Activated naive CD4-positive, alpha-beta T cell (primary cell): ENCODE measurements at places on chromosomes 5 and 9.

- no peak for DNase-seq
These were observed 594.6 kb upstream of the BRINP1 start for GRCh38 chr9:119963798-119964372.

GRCh38 chr9:37914701-37915358, 10.9 kb upstream of the SLC25A51 start:
- DNase-seq: no peak

DNA sequence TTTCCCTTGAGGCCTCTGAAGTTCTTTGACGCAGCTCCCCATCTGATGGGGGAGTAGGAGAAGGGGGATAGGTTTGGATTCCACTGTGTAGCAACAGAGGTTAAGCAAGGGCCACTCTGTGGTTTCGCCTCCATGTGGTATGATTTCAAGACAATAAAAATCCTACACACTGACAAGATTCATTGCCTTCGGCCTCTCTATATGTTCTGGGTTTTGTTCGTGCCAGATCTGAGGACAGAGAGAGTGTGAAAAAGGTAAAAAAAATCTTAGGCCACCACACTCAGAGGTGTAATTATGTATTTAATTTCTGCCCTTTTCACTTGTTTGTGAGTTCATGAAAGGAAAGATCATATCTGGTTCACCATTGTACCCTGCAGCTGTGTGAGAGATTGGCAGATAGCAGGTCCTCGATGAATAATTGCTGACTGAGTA, 715.2 kb upstream of the ZNF608 start:
- no peak for DNase-seq

GRCh38 chr5:160188141-160189015, 40.9 kb upstream of the FABP6 start:
- no peak for DNase-seq

DNA sequence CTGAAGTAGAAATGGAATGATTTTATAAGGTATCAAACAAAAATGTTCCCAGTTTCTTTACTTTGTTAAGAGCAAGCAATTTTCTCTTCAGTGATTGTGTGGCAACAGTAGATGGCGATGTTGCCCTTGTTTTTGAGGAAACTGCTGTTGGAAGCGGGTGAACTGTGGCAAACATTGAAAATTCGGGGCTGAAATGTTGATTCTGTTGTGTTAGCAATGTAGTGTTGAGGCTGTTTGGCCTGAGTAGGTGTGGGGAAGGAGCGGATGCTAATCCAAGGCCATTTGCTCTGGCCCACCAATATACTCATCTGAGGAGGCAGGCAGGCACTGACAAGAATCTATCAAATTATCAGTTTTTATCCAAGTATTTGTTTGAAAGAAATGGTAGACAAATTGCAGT, 129.8 kb downstream of the SLC12A2 start:
- no peak for DNase-seq

DNA sequence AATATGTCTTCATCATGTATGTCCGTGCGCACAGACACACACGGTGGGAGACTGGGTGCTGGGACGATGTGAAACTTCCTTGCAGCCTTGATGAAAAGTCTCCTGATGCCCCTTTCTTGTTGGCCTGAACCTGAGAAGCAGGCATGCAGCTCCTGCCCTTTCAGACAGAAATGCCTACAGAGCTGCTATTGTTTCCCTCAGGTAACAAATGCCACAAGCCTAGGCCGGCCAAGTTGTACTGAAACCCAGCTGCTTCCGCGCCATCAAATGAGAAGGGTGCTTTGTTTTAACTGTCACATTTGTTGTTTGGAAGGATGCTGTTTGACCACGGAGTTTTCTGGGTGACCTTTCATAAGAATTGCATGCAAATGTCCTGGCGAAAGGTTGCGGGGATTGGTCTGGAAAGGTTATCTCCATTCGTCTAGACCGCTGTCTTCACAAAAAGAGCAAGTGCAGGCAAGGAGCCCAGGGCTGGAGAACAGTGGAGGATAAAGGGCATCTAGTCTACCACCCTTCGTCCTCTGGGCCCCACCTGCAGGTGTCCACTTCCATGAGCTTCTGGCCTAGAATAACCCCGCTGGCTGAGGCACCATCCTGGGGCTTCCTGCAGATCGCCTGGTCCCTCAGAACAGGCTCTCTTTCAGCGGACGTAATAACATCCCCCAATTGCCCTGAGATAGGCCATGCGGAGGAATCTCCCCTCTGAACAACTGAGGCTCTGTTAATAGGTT, 197.2 kb downstream of the SEMA6A start:
- no peak for DNase-seq

DNA sequence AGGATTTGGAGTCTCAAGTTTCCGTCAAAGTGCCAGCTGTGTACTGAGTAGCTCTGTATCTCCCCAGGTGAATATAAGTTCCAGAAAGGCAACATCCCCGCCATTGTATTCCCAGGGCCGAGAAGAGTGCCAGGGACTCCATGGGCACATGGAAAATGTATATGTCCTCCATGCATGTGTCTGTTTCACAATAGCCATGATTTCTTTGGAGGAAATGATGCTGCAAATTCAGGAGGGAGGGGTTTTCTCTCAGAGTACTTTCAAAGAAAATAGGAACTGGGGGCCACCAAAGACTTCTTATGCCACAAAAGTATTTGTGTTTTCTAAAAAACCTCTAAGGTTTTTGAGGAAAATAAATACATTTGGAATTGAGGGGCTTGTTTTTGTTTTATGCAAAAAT, 524.6 kb downstream of the BNC2 start:
- DNase-seq: no peak

GRCh38 chr5:10876006-10876744, 115.1 kb upstream of the DAP start:
- DNase-seq: no peak

DNA sequence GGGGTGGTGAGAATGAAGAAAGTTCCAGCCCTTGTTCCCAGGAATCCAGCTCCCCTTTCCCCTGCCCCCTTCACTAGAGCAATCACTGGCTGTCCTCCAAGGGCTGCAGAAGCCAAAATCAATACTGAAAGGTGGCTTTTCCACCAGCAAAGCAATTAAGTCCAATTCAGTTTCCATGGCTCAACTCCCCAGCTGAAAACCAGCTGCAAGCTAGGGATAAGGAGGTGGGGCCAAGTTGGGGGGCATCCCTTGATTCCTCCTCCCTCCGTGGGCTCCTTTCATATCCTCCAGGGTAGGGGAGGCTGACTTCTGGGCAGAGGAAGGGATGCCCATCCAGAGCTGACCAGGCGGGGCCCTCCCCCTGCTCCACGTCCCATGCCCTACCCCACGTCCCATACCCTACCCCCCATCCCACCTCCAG, 22.7 kb downstream of the CAMK2A start:
- DNase-seq: no peak

- DNase-seq: no peak
These were observed 203.7 kb upstream of the RORB start for GRCh38 chr9:74293479-74293878.

DNA sequence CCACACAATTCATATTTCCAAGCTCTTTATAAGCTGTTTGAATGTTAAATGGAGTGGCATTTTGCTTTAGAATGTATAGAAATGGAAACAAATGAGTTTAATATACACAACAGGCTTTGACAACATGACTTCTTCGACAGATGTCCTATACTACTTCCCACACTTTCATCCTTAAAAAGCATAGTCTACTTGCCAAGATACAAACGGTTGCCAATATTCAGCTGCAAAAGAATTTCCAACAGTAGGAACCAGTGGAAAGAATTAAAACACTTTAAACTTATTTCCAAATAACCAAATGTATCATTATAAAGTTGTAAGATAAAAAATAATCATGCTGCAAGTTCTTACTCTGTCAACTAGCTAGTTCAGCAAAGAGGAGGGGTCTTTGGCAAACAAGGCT, 456.4 kb downstream of the PDE4D start:
- DNase-seq: no peak

GRCh38 chr5:62138607-62139006, 167.4 kb upstream of the KIF2A start:
- no peak for DNase-seq

DNA sequence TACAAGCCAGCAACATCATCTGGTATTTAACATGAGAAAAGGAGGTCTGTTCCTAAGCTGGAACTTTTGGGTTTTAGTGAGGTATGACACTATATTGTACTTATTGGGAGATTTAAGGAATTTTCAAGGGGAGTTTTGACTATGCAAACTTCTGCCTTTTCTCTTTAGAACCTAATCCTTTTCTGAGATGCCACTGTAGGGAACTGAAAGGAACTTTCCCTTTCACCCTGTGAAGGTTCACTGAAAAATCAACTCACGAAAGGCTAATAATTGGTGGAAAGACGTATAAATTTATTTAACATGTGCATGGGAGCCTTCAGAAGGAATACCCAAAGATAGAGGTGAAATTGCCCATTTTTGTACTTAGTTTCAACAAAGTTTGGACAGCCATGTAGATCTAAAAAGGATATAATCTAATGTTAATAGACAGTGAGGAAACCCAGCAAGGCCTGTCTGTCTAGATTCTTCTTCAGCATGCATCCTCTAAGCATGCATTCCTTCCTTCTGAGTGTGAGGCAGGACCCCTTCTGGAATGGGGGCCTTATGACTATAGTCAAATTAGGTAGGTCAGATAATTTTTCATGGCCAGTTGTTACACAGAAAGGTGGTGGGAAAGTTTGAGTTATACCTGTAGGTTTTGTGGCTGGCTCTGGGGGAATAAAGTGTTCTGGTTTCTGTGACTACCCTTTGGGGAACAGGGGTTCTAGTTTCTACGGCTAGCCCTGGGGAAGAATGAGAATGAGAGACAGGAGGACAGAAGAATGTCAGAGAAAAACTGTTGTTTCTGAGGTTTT, 200.3 kb downstream of the C9orf152 start:
- no peak for DNase-seq

DNA sequence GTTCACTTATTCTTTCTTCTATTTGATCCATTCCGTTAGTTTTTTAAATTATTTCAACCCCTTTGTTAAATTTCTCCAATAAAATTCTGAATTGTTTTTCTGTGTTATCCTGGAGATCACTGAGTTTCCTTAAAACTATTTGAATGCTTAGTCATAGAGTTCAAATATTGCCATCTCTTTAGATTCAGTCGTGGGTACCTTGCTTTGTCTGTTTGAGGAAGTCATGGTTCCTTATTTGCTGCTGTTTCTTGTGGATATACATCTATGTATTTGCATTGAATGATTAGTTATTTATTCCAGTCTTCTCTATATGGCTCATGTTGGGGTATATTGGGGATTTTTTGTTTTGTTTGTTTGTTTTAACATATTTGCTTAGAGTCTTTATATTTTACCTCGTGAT, 80.6 kb downstream of the HINT1 start:
- DNase-seq: no peak
